ENCODE measurements at places on chromosomes 7 and 10.

- DNase-seq = no peak
Measured at GRCh38 chr7:47400741-47401206, 181.1 kb downstream of the TNS3 start.

GRCh38 chr10:19832699-19833098 lies 16.5 kb downstream of the PLXDC2 start:
- no peak for DNase-seq

DNA sequence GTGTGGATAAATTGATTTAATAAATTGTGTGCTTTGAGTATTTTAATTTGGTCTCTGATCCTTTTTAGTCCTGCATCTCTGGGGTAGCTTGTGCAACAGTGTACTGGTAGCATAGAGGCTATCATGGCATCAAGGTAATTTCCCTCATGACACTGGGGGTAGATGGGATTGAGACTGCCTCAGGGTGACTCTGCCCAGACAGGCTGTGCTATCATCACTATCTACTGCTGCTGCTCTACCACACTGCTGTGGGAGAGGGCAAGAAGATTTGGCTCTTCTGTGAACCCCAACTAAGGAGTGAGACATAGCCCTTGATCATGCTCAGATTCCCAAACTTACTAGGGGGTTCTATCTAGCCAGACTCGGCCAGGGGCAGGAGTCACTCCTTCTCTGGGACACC lies 43.6 kb upstream of the JAZF1 start:
- no peak for DNase-seq

DNA sequence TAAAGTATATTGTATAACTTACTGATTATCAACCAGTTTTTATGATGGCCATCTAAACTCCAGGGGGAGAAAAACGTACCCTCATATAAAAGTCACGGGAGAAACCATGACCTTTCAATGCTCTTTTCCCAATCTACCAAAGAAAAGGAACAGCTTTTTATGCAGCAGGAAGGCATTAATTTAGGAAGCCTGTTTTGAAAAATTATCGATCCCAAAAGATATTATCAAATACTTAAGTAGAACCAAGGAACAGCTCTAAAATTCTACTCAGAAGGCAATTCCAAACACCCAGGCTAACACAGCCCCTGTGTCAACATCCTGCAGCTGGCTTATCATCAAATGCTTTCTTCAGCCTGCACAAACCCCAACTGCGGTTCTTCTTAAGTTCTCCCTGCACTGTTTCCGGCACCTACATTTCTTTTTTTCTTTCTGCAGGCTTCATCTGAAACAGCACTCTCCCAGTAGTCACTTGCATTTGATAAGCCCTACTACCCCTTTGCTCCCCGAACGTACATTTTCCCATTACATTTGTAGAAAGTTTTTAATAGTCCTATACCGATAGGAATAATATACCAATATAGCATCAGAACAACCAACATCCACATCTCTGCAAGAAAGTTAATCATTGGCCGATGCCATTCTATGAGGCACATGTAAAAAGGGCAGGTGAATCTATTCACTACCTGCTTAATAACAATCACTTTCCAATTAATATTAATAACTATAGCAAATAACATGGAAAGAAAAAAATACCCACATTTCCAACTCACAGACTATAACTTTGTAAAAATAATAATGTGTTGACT lies 47.9 kb downstream of the PIP4K2A start:
- DNase-seq = no peak

- DNase-seq = no peak
Measured at GRCh38 chr7:127893547-127893946, 137.7 kb downstream of the LRRC4 start.

GRCh38 chr10:79438699-79439085 lies 6.7 kb downstream of the ZCCHC24 start:
- DNase-seq = no peak

GRCh38 chr10:89160339-89160738 lies 46.8 kb downstream of the CH25H start:
- no peak for DNase-seq

DNA sequence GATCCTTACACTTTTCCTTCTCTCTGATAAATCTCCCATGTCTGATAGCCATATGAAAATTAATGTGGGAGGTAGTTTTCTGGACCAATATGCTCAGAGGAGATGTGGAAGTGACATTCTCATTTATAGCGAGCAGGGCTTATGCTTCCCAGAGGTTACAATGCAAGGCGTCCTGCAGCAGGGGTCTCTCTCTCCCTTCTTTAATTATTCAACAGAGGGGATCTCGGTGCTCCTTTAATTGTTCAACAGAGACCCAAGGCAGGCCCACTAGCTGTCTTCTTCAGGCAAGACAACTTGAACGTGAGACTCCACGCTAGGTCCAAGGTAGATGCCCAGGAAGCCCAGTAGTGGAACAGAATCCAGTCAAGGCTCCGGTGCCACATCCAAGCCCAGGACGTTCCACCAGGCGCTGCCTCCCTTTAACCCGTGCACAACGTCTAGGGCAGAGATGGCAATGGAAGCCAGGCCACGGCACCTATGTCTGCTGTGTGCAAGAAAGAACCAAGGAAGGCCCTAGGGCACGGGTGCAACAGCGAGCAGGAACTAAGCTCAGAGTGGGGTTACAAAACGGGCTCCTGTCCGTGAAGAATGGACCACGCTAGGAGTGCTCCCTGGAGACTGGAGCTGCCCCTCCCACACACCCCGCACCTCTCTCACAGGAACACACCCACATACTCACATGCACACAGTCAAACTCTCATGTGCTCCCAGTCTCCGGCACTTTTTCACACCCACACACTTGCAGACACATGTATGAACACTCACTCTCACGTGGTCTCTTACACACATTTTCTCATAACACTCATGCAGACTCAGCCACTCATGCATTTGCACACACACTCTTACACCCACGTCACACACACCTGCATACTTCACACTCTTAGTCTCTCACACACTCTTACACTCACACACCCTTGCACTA lies 230.4 kb downstream of the TNS3 start:
- DNase-seq = no peak
